Spleen (tissue), 13 donors: ENCODE measurements at places on chromosomes 3 and 15. TPM values are rescaled to one million over a fixed set of nuclear protein-coding genes. Genes with fewer than 3 reads are reported as not detected.

The CRBN gene
- total RNA-seq, result 113 TPM

The GMPS gene
- total RNA-seq, result 37.4 TPM

The CRABP1 gene
- 159 TPM for total RNA-seq

The NBEAL2 gene
- 101 TPM for total RNA-seq

The HACD3 gene
- 47.4 TPM for total RNA-seq
